Anterior cingulate cortex (tissue), 58 donors: ENCODE measurements at places on chromosomes 7 and 10.

- no peak for DNase-seq
Observed at GRCh38 chr7:23285657-23286646, 13.2 kb upstream of the MALSU1 start.

DNA sequence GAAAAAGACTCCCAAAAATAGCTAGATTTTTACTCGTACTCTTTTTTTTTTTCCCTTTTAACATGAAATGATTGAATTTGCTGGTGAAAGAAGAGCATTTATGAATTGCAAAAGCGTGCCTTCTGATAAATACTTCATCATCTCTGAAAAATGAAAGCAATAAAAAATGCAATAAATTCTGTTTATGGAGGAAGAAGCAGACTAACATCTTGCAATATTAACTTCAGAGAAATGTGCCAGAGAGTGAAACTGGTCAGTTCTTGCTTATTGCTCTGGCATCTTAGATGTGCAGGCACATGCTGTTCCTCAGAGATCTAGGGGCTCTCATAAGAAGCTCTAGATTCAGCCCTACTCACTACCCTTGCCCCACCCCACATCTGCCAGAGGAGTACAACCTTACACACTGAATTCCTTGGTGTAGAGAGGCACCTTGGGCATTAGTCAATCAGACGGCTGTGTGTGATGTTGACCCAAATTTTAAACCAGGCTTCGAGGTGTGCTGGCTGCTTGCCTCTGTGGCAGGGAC, 891.1 kb upstream of the GHITM start:
- no peak for DNase-seq

DNA sequence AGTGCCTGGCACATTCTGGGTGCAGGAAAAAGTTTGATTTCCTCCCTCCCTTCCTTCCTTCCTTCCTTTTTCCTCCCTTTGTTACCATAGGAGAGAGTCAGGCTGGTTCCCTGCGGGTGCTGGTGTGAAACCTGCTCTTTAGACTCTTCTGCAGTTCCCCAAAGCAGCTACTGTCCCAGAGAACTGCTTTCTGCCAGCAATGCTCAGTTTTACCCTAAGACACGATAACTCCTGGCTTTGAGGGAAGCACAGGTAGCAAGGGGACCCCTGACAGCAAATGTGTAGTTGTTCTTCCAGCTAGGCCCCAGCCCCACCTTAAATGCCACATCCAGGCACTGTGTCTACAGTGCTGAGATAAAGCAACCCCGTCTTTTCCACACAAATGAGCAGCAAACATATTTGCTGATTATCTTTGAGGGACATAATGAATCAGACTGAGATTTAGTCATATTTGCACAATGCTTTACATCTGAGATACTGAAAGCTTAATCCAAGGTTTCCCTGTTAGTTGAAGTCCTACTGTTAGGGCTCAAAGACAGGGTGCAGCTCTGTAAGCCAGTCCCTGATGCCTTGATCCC, 55.5 kb downstream of the MET start:
- no peak for DNase-seq

GRCh38 chr10:1094112-1095057, 38.2 kb downstream of the WDR37 start:
- no peak for DNase-seq

DNA sequence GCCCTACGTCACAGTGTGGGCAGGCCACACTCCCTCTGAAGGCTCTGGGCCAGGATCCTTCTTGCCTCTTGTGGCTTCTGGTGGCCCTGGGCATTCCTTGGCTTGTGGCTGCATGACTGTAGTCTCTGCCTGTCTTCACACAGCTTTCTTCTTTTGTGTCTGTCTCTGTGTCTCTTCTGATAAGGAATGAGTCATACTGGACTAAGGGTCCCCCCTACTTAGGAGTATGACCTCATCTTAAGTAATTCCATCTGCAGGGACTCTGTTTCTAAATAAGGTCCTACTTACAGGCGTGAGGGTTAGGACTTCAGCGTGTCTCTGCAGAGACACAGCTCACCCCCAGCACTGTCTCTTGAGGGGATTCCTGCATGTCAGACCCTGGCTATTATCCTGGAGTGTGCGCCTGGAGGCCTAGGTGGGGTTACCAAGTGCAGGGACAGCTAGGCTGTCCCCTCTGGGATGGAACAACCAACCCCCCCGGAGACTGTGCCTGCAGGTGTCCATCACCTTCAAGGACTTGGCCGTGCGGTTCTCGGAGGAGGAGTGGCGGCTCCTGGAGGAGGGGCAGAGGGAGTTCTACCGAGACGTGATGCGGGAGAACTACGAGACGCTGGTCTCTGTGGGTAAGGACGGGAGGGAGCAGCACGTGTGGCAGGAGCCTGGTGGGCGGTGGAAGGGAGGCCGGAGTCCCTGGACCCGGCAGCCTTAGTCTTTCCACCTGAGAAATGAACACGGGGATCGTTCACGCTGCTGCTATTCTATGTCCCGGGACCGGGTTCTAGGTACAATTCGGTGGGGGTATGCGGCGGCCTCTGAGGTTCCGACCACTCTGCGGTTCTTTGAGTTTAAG, 54.1 kb downstream of the ZNF467 start:
- no peak for DNase-seq

GRCh38 chr7:97116308-97116707, 1.2 kb upstream of the SDHAF3 start:
- DNase-seq: no peak

DNA sequence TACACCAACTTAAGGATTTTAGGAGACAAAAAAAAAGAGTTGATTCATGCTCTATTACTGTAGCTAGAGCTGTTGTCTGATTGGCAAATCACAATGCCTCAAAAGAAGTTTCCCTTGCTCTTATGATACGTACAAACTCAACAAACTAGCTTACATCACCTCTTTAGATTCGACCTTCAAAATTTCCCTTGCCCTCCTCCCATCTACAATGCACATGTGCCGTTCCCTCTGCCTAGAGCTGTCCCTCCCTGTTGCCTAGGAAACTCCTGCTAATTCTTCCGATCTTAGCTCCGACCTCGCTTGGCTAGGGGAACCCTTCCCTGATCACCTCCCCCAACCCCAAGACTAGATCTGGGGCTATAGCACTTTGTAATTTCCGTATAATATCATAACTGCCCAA, 55.4 kb downstream of the MAP3K8 start:
- DNase-seq: no peak
